ENCODE measurements at places on chromosomes 4 and X.

DNA sequence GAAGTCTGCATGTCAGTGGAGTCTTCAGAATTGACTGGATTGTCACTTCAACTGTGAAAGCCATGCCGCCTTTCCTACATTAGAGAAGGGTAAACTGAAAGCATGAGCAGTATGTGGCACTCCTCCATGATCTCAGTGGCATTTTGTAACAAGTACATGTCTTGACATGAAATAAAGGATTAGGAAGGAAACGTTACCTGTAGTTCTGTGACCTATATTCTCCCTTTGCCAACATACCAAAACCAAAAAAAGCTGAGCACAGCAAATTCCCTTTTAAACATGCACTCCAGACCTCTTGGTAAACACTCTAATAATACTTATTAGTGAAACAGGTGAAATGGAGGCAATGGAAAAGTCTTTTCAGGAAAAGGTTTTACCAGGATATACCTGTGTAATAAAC, 344.2 kb downstream of the GRIA2 start:
- H3K27me3 ChIP-seq = no peaks in the 10 kb centered on the region
- no peaks in the 10 kb centered on the region for H3K36me3 ChIP-seq
- H3K27ac ChIP-seq = no peak overlapping the region
- H3K4me1 ChIP-seq = no peaks in the 10 kb centered on the region
- H3K4me3 ChIP-seq = no peak overlapping the region

- no peak for DNase-seq
- H3K4me3 ChIP-seq = no peak overlapping the region
- no peaks in the 10 kb centered on the region for H3K36me3 ChIP-seq
- no peaks in the 10 kb centered on the region for H3K4me1 ChIP-seq
- H3K27me3 ChIP-seq = no peaks in the 10 kb centered on the region
- no peak overlapping the region for H3K27ac ChIP-seq
Measured at GRCh38 chrX:128309311-128309710, 257.1 kb upstream of the ACTRT1 start.

DNA sequence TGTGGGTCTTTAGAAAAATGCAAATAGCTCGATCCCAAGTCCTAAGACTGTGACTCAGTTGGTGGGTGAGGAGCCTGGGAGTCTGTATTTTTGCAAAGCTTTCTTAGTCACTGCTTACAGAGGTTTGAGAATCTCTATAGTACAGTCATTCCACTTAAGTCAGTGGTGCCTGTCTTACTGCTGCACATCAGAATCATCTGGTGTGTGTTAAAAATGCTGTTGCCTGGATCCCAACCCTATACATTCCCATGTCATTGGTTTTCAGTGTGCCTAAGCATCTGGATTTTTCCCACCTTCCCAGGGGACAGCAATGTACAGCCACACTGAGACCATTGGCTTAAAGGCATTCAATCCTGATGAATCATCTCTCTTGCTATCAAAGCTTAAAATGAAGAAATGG, 21.0 kb upstream of the GEMIN8 start:
- H3K36me3 ChIP-seq = no peaks in the 10 kb centered on the region
- no peak for DNase-seq
- no peak overlapping the region for H3K27ac ChIP-seq
- no peak overlapping the region for H3K4me3 ChIP-seq
- H3K4me1 ChIP-seq = no peaks in the 10 kb centered on the region

DNA sequence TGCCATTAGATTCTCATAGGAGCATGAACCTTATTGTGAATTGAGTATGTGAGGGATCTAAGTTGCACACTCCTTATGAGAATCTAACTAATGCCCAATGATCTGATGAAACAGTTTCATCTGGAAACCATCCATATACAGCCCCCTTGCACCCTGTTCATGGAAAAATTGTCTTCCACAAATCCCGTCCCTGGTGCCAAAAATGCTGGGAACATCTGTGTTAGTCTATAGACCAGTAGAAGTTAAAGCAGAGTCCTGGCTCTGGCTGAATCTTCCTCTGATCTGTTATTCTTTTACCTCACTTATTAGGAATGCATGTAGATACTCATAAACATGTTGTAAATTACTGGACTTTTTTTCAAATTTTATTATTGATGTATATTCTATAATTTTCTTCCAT, 29.2 kb downstream of the SULT1B1 start:
- no peak overlapping the region for H3K4me3 ChIP-seq
- no peak for DNase-seq
- no peaks in the 10 kb centered on the region for H3K36me3 ChIP-seq
- no peaks in the 10 kb centered on the region for H3K4me1 ChIP-seq
- H3K27me3 ChIP-seq = no peaks in the 10 kb centered on the region
- no peak overlapping the region for H3K27ac ChIP-seq

Data from kidney (tissue), 22 donors.